ENCODE measurements at places on chromosomes 11 and 22. TPM values are rescaled to one million over a fixed set of nuclear protein-coding genes. Genes with fewer than 3 reads are reported as not detected.

- DNase-seq = no peak
Measured at GRCh38 chr22:32824531-32825312, 23.2 kb downstream of the TIMP3 start.

DNA sequence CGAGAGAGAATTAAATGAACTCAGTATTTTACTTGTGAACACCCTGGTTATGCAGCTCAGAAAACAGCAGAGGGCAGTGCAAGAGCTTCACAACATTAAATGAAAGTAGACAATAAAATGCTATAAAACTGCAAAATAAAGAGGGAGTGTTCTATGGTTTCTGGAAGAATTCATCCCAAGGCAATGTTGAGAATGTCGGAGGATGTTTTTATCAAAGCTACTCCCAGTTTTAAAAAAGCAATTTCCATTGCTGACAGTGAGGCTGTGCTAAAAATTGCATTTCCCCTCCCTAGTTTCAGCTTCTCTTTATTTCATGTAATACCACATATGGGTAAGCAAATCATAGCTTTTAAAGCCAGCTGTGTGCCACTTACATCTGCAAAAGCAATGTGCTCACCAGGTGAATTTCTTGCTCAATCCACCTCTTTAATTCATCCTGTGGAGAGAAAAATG, 296.8 kb downstream of the RAB38 start:
- DNase-seq = peak; percentile 67

- DNase-seq = no peak
Measured at GRCh38 chr11:77125191-77125590, 2.9 kb upstream of the MYO7A start.

GRCh38 chr11:44604171-44604581, 38.7 kb downstream of the CD82 start:
- no peak for DNase-seq

DNA sequence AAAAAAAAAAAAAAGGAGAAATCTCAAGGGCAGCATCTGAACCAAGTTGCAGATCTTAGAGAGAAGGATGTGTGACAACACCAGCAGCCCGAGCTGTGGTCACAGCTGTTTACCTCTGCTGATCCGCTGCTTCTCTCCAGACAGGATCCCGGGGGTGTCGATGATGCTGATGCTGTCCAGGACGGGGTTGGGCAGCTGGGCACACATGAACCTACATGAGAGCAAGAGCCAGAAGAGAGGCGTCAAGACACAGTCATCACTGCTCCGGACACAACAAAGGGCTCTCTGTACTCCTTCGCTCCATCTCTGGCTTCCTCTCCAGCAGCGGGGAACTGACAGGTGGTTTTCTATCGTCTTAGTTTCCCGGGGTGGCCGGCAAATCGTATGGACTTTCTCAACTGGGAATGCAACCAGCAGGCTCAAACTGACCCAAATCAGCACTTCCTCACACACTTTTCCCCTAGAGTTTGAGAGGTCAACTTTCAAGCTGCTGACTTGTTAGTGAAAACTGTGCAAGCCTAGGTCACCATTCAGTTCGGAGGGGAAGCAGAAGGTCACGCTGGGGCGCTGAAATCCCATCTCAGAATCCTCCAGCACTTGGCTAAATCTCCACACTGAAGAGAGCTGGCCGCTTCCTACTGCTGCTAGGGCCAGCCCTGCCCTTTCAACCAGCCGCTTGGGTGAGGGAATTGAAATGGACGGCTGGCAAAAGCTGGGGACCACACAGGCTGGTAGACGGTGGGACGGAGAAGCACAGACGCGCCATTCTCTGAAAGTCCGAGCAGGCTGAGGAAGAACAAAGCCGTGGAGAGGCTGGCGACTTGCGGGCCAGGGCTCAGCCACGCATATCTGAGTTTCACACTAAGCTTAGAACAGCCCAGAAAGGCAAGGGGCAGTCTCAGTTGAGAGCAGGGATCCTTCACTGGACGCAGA, 3.8 kb downstream of the EHD1 start:
- DNase-seq = peak; percentile 82

SLC2A11 gene
- 14.9 TPM for total RNA-seq

DNA sequence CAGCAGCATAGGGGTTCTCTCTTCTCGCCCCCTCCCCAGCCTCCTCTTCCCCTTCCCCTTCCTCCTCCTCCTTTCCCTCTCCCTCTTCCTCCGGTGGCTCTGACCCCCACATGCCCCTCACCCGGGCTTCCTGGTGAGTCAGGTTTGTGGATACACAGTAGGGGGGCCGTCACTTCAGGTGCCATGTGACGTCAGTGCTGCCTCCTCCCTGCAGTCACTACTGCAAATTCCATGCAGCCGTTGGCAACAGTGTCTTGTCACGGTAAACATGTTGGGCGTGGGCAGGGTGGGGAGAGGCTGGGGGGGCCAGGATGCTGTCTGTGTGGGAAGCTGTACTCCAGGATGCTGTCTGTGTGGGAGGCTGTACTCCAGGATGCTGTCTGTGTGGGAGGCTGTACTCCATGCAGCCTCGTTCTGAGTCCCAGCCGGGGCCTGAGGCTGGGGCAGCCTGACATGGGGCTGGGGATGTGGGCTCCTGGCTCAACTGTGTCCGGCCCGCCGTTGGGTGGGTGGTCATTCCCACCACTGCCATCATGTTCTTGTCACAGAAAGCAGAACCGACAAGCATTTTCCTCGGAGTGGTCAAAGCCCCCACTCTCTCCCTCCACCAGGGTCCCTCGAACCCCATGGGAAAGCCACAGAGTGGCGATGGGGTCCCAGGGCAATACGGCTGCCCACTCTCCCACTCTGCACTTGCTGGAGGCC, 2.4 kb upstream of the MUC2 start:
- peak; percentile 5 for DNase-seq

DNA sequence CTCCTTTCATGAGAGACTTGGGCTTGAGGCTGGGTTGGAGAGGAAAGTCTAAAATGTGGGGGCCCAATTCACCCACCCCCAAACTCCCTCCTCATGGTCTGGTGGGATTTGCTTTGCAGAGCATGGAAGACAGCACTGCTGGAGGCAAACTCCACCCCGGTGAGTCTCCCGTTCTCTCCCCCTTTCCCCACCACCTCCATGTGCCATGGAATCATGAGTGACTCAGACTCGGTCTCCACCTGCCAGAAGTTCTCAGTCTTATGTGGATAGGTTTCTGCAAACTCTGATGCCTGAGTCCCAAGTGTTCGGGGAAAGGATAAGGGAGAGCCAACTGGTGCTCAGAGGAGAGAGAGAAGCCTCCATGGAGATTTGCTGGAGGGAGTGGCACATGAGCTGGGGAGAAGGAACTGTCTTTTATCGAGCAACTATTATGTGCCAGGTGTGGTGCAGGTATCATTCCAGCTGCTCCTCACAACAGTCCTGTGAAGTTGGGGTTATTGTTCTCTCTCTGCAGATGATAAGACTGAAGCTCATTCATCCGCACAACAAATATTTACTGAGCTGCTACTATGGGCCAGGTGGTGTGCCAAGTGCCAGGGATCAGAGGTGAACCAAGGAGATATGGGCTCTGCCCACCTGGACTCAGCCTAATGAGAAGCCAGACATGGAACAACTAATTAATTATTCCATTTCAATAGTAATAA, 6.6 kb downstream of the PLEKHB1 start:
- no peak for DNase-seq

DNA sequence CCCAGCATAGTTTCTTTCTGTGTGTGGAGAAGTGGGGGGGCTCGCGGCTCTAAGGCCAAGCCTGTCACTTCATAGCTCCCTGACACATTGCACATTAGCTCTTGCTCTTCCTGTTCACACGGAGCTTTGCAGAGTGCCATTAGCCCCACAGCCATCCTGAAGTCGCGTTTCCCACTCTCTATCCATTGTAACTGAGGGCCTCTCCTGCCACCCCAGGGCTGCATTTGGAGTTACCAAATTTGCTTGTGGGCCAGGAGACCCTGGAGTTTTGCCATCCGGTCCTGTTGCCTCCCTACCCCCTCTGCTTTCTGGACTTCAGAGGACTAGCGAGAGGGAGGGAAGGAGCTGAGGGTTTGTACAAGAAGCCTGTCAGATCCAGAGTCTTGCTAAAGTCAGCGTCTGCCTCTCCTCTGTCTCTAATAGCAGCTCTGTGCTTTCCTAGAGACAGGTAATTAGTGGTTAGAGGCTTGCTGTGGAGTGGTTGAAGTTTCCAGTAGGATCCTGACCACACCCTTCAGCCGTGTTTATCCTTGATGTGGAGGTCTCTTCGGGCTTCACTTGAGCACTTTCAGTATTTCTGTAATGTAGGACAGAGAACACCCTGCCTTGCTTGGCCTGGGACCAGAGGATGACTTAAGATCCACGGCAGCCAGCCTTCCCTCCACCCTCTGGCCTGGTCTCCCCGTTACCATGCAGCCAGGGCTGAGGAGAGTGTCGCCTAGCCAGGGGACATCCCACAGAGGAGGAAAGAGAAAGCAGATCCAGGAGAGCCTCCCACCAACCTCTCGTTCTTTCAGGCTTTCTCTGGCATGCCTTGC, 14.1 kb downstream of the DCPS start:
- peak; percentile 91 for DNase-seq

MIAT gene
- 10.2 TPM for total RNA-seq

All from fibroblast of lung (primary cell).